ENCODE measurements at places on chromosomes 16 and 17.

DNA sequence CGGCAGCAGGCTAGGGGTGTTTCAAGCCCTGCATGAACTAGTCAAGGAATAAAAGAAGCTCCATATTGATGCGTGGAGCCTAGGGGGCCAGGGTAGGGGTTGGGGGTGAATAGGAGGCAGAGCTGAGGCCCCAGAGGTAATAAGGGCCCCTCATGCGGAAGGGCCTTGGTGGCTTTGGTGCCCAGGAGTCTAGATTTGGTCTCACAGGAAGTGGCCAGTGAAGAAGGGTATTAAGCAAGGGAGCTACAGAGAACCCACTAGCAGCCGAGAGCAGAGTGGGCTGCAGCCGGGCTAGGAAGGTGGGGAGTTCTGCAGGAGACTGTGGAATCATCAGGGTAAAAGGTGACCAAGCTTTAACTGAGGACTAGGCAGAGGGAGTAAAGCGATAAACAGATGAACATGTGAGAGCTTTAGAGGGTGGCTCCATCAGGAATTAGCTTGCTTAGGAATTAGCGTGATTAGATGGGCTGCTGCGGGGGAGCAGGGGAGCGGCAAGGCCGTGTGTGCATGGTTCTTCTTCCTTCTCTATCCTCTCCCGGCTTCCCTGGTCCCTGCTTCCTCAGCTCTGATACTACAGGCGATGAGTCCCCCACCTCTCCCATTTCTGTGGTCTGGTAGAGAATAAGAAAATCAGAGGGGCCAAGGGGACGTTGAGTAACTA lies 9.8 kb downstream of the GNGT2 start:
- no peak for DNase-seq

DNA sequence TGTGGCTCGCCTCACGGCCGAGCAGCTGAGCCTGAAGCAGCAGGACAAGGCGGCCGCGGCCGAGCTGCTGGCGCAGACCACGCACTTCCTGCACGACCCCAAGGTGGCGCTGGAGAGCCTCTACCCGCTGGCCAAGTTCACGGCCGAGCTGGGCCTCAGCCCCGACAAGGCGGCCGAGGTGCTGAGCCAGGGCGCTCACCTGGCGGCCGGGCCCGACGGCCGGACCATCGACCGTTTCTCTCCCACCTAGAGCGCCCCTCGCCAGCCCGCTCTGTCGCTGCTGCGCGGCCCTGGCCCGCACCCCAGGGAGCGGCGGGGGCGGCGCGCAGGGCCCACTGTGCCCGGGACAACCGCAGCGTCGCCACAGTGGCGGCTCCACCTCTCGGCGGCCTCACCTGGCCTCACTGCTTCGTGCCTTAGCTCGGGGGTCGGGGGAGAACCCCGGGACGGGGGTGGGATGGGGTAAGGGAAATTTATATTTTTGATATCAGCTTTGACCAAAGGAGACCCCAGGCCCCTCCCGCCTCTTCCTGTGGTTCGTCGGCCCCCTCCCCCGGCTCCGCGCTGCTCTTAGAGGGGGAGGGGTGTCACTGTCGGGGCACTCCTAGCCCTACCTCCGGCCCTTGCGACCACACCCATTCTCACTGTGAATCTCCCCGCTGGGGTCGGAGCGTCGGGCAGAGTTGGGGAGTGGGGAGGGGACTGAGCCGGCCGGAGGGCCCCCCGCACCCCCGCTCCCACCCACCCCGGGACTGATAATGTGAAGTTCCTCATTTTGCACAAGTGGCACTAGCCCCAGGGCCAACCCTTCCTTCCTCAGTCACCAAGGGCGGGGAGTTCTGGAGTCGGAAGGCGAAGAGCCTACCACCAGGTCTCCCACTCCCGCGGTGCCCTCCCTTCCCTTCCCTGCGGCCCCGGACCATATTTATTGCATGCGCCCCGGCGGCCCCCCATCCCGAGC lies 4.0 kb downstream of the HIC1 start:
- peak; percentile 66 for DNase-seq

GRCh38 chr16:25875956-25876598 lies 184.3 kb downstream of the HS3ST4 start:
- DNase-seq, result no peak

GRCh38 chr16:49158029-49158642 lies 123.5 kb downstream of the CBLN1 start:
- DNase-seq, result no peak

- no peak for DNase-seq
Observed at GRCh38 chr16:57572978-57573728, 30.7 kb downstream of the ADGRG5 start.

DNA sequence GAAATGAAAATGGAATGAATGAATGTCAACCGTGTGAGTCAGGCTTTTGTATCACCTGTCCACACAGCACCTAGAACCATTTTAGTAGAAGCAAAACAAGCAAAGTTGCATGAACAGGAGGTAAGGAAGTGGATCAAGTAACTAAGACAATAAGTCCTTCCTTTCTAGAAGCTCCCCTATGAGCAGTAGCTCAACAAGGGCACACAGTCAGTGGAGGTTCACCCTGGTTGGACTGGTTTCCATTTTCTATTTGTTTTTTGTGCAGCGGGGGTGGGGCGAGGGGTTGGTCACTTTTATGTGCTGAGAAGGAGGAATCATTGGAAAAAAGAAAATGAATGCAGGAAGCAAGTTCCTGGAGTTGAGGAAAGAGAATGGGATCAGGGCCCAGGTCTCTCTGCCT lies 4.0 kb upstream of the HSBP1 start:
- no peak for DNase-seq

DNA sequence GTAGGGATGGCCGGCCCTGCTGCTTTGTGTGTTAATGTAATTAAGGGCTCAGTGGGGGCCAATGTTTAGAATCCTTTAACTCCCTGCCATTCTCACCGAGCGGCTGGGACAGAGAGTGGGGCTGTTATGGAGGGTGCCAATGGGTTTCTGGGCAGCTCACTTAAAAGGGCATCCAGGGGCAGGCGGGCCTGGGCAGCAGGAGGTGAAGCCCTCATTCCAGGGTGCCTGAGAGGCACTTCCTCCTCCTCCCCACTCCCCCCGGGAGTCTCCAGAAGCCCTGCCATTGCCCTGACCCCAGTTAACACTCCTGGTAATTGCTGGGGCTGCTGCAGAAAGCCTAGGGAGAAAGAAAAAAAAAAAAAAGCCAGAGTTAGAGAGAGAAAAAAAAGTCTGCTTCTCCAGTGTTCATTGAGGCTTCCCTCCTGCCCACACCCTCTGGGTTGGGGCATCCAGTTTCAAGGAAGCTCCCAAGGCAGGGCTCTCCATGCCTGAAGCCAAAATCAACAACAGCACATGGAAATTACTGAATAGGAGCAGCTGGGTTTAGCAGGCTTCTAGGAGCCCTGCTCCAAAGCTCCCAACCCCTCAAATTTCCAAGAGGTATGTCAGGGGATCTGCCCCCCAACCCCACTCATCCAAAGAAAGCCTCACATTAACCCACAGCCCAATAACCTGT lies 28.0 kb downstream of the CUEDC1 start:
- DNase-seq, result no peak

- no peak for DNase-seq
Observed at GRCh38 chr16:66515596-66516508, 34.1 kb downstream of the TK2 start.

GRCh38 chr17:44599298-44600175 lies 42.3 kb downstream of the FZD2 start:
- DNase-seq, result no peak

GRCh38 chr16:51024703-51025102 lies 126.4 kb downstream of the SALL1 start:
- no peak for DNase-seq

DNA sequence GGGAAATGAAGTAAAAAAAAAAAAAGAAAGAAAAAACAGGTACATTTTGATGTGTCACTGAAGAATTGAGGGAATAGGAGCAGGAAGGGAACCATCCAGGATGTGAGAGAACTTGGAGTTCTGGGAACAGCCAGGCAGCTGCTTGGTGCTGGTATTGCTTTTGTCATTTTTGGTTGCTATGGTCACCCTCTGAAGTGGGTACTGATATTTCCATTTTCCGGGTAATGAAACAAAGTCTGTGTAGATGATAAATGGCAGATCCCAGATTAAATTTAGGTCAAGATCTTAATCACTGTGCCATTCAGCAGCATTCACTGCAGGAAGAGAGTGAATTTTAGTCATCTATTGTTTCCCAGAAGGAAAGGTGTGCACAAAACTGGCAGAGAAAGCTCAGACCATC lies 93.6 kb downstream of the ABCA8 start:
- no peak for DNase-seq

DNA sequence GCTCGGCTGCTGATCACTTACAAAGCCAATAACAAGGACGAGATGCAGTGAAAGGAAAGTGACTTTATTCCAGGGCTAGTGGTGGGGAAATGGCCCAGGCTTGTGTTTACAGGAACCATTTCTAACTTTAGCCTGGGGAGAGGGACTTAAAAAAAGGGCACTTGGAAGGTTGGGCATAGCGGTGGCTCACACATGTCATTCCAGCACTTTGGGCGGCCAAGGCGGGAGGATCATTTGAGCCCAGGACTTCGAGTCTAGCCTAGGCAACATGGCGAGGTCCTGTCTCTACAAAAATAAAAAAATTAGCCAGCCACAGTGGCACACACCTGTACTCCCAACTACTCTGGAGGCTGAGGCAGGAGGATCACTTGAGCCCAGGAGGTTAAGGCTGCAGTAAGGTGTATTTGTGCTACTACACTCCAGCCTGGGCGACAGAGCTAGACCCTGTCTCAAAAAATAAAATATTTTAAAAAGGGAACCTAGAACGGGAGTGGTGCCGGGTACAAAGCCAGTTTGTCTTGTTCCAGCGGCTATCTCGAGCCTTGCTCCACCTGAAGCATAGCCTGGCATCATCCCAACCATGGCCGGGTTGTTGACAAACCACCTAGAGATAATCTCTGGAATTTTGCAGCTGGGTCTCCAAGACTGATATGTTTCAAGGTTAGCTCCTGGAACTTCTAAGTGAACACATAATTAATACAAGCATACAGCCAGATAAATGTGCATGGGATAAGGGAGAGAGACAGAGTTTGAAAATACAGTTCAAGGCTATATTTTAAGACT lies 5.7 kb upstream of the TVP23A start:
- DNase-seq, result no peak

DNA sequence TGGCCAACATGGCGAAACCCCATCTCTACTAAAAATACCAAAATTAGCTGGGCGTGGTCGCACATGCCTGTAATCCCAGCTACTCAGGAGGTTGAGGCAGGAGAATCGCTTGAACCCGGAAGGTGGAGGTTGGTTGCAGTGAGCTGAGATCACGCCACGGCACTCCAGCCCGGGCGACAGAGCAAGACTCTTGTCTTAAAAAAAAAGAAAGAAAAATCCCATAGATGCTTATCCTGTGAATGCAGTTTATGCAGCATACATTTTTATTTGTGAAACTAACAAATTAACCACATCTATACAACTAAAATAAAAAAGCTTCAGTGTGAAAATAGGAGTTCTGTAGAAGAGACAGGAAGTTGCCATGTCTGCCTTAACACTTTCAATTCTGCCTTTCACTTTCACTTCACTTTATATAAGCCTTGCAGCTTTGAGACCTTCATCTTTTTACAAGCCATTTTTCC lies 7.1 kb downstream of the IGSF6 start:
- no peak for DNase-seq

DNA sequence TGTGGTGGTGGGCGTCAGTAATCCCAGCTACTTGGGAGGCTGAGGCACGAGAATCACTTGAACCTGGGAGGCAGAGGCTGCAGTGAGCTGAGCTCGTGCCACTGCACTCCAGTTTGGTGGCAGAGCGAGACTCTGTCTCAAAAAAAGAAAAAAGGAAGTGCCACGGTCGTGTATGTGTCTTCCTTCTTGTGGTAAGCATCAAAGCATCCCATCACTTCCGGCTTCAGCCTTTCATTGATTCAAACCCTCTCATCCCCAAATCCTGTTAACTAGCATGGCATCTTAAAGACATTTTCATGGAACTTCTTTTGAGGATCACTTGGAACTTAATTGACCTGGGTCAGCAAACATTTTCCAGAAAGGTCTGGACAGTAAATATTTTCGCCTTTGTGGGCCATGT lies 126.2 kb downstream of the CPPED1 start:
- no peak for DNase-seq

GRCh38 chr17:83118071-83118841 lies 38.8 kb downstream of the METRNL start:
- DNase-seq, result no peak

GRCh38 chr17:6054372-6054771 lies 15.8 kb upstream of the WSCD1 start:
- DNase-seq, result no peak

GRCh38 chr17:13595599-13595899 lies 6.2 kb downstream of the HS3ST3A1 start:
- DNase-seq, result no peak

DNA sequence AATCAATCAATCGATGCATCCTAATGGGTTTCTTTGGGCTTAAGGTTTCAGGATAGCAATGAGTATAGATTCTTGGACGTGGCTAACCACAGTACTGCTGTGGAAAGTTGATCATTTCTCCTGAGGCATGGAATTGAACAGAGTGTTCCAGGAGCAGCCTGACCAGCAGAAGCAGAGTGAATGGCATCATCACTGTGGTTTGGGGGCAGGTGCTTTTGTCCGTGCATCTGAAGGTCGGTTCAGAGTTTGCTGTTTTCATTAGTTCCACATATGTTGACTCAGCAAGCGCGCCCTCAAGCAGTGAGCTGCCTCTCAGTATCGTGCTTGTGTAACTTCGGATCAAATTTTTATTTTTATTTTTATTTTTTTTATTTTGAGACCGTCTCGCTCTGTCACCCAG lies 24.9 kb downstream of the KIAA0513 start:
- DNase-seq, result no peak

DNA sequence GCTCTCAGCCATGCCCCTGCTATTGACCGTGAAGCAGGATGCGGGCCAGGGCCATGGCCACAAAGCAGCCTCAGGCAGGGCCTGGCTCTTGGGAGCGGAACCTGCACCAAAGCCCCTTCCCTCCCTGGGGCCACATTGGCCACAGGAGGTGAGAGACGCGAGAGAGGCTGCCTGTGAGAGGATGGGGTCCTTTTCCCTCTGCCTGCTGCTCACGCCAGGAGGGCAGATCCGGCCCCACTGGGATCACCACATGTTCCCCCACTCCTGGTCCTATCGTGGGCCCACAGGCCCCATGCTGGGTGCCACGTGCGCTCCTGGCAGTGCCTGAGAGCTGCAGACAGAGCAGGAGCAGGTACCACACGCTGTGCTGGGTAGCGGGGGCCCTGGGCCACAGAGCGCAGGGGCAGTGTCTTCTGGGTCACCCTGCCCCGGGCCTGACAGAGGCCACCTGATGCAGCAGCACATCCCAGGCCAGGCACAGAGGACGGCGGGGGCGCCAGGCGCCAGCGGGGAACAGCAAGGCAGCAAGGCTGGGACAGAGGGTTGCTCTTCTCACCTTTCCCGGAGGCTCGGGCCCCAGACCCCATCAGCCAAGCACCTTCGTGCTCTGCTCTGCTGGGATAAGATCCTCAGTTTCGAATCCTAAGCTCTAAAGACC lies 9.2 kb upstream of the NUDT16L1 start:
- no peak for DNase-seq

- DNase-seq, result no peak
Observed at GRCh38 chr17:34207572-34207971, 47.5 kb upstream of the CCL2 start.

GRCh38 chr16:57477531-57478202 lies 8.6 kb downstream of the DOK4 start:
- no peak for DNase-seq
